NCI-H446 (cell line): ENCODE measurements at places on chromosomes 2 and 18.

- DNase-seq: peak; percentile 67
Measured at GRCh38 chr18:40413160-40413559, 1541.9 kb upstream of the PIK3C3 start.

DNA sequence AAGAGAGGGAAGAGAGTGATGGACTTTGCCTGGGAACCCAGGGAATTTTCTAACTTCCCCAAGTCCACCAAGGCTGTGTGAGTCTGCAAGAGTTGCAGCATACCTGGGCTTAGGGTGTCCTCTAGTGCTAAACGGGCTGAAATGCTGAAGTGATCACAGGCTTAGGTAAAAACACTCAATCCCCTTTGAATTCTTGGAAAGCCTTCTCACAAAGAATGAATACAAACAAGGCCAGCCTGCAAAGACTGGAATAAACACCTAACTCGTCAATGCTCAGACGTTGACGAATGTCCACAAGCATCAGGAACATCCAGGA, 30.0 kb upstream of the BMP10 start:
- DNase-seq: no peak

GRCh38 chr2:241223211-241224017, 34.9 kb downstream of the ANO7 start:
- DNase-seq: no peak

DNA sequence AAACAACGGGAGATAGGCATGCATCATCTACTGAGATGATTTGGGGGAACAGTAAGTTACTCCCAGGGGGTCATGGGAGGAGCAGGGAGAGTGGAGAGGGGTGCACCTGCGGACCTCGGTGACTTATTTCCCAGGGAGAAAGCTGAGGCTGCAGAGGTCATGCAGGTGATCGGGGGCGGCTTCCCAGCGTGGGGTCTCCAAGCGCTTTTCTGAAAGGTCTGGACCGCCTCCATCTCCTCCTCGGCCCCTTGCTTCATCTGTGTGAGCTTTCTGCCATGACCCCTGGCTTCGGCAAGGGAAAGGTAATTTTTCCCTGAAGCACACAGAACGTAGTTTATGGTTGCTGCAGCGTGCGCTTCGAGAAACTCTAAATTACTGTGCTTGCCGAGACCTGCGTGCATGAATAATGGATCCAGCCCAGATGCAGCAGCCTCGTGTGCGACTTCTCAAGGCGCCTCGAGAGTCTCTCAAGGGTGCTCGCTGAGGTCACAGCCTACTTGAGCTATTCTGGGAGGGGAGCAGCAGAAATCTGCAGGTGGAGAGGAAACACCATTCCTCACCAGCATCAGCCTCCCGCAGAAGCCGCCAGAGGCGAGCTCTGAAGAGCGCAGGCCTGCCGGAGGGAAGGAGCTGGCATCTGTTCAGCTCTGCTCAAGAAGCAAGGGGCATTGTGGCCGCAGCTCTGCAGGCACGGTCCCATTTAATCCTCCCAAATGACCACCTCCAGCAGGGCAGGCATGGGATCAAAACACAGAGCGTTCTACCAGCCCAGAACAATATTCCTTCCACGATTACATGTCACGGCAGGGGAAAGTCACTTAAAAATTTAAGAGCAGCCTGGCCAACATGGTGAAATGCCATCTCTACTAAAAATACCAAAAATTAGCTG, 308.4 kb upstream of the MYT1L start:
- DNase-seq: no peak

DNA sequence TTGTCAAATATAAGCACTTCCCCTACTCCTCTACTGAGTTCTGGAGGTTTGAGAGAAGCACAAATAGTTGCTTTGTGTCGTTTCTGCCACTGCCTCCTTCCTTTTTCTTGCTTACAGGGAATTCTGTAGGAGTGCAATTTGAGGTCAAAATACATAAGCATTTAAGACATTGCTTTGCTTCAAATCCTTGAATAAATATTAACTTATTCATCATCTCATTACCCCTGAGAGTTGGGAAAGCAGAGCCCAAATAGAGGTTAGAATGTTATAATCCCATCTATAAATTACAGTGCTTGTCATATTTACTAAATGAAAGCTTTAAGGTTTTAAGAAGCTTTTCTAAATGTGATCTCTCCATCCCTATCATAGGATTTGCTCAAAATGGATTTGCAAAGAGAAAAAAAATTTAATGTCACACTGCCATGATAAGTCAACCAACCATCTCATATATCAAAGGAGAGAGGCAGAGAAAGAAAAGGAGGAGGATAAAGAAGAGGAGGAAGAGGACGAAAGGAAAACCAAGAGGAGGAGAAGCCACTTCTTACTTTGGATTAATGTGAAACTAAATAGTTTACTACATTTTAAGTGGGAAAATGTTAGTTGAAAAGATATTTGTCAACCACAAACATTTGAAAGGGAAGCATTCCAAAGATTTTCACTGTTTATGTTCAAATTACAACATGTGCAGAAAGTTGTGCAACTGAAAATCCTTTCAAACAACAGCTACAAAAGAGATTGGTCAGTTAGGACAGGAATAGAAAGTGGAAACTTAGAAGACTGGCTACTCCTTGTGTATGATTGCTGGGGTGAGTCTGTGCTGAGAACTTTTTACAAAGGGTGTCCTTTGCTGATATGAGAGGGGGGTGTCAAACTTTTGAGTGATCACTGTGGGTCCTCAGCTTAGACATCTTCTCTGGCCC, 277.3 kb upstream of the FN1 start:
- no peak for DNase-seq

DNA sequence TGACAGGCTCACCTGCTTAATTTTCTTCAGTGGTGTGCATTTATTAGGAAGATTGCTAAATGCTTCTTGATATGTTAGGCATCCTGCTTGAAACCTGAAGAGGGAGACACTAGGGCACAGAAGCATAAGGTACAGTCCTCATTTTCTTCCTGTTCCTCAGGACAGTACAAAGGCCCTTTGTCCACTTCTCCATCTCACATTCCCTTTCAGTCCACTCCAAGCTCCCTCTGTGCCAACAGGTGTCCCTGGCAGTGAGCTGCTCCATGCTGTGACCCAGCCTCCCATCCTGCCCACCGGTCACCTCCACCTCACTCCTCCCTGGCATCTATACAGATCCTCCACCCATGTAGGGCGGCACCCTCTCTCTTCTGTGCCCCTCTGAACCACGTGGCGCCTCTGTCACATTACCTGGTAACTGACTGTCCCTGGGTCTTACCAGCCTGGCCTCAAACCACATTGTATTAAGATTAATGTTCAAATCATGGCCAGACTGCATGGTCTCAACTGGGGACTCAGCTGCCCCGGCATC, 162.8 kb downstream of the VAPA start:
- no peak for DNase-seq

DNA sequence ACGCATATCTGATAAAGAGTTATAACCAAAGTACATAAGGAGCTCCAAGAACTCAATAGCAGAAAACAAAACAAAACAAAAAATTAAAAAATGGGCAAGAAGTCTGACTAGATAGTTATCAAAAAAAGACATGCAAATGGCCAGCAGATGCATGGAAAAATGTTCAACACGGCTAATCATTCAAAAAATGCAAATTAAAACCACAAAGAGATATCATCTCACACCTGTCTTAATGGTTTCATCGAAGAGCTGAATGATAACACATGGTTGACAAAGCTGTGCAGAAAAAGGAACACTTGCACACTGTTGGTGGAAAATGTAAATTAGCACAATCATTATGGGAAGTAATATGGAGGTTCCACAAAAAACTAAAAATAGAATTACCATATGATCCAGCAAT, 751.3 kb upstream of the POU3F3 start:
- no peak for DNase-seq

DNA sequence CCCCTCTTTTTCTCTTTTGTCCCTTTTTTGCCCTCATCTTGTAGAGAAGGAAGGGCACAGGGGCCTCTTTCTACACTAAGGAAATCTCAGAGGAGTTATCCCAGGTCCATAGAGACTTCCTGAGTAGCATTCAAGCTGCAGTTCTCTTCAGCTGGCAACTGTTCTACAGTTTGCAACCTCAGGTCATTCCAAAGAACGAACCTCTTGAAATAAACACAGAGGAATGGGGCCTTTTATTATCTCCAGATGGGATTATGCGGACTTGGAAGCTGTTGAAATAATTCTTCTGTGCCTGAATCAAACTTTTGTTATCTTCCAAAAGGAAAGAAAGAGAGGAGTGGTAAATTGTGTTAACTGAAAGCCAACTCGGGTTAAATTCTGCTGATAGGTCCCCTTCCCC, 31.0 kb upstream of the NFE2L2 start:
- no peak for DNase-seq

DNA sequence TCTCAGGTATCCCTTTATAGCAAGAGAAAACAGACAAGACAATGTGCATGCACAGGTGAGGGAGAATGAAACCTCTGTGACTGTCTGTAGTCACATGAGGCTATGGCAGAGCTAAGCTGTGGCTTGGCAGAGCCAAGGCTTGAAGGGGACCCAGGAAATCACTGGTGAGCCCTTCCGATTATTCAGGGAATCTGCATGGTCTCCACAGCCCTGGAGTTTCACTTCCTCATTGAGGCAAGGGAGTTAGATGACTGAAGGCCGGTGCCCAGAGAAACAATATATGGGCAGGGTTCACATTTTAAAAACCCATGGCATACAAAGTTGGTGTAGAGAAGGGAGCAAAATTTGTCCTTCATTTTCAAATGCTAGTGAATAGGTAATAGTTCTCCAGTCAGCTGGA, 144.4 kb upstream of the REV1 start:
- DNase-seq: no peak

DNA sequence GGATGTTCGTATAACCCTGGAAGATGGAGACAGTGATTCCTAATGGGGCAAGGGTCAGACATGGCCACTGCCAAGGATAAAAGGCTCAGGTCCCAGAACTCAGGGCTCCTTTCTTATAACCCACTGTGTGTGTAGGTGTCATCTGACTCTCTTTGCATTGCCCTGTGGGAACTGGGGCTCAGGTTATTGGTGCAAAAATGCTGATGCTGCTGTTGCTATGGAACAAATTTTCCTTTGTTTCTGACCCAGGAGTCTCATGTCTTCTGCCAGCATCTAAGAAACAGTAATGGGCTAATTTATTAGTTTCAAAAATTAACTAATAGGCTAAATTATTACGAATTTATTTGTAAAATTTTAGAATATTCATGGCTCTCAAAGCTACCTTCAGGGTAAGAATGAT, 24.3 kb upstream of the LDLRAD4 start:
- no peak for DNase-seq

- no peak for DNase-seq
Measured at GRCh38 chr2:211049321-211050018, 493.1 kb downstream of the CPS1 start.

- DNase-seq: no peak
Measured at GRCh38 chr18:27185025-27185763, at the start of gene CHST9. CHST9 (minus strand) TSS chr18:27185308; CDS start chr18:27142809, 42,499 bp downstream.

DNA sequence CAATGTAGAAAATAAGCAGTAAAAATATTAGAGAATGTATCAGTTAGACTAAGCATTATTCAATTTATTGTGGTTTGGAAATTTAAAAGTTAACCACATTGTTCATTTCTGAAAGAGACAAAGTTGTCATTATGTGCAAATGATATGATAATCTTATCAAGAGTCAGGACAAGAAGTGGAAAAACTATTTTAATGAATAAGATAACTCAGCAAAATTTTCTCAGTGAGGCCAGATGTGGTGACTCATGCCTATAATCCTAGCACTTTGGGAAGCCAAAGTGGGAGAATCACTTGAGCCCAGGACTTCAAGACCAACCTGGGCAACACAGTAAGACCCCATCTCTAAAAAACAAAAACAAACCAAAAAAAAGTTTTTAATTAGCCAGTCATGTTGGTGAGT, 39.5 kb upstream of the CERS6 start:
- DNase-seq: no peak

- DNase-seq: no peak
Measured at GRCh38 chr18:9771977-9772660, 64.0 kb downstream of the RAB31 start.

- no peak for DNase-seq
Measured at GRCh38 chr2:64594226-64594989, 59.3 kb downstream of the SERTAD2 start.

DNA sequence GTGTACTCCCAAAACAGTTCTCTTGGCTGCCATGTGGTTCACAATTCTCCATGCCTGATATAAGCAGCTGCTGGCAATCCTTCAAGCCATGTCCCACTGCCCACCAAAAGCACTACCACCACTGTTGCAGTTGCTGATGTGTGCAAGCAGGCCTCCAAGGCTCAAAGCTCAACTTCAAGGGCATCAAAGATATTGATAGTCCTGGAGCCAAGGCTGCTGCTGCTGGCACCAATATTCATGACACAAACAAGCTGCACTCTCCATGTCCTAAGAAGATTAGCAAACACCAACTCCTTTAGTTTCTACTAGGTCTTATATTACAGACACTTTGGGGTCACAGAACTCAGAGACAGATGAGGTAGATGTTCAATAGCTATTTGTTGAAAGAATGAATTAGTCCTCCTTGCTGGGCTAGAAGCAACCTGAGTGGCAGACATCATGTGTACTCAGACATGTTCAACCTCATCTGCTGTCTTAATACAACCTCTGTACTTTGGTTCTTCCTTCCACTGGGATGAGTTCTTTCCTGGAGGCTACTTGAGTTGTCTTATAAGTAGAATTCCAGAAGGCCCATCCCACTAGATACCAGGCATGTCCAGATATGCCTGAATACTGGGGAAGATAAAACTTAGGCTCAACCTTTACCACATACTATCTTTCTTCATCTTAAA, 104.5 kb upstream of the UGP2 start:
- no peak for DNase-seq
